ENCODE measurements at places on chromosomes 2 and 18.

DNA sequence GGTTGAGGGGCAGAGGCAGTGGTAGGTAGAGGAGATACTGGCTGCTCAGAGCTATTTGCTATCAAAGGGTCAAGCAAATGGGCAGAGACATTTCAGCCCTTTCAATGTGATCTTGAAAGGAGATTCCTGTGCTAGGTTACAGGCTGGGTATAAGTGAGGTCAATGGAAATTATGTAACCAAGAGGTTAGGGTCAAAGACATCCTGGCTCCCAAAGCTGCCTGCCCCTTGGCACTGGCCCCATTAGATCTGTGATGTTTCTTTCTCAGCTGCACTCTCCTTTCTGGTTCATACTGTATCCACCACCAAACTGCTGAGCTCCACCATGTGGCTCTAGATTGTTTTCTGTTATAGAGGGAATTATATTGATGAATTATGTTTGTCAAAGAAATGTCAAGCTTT is 200.4 kb downstream of the AGPS start:
- DNase-seq, result no peak

DNA sequence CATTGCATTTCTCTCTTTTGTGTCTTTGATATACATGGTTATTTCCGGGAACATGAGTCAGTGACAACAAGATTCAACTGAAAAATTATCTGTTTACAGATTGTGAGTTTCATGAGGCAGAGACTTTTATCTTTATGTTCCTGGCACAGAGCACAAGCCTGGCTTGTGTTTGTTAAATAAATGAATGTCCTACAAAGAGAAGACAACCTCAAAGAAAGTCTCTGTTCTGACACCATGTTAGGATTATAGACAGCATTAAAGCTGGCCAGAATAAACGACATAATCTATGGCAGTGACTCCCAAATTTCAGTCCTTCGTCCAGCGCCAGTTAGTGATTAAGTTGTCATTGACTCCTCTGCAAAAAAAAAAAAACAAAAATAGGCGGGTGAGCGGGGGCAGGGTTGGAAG is 97.4 kb upstream of the DNAJC10 start:
- DNase-seq, result no peak

DNA sequence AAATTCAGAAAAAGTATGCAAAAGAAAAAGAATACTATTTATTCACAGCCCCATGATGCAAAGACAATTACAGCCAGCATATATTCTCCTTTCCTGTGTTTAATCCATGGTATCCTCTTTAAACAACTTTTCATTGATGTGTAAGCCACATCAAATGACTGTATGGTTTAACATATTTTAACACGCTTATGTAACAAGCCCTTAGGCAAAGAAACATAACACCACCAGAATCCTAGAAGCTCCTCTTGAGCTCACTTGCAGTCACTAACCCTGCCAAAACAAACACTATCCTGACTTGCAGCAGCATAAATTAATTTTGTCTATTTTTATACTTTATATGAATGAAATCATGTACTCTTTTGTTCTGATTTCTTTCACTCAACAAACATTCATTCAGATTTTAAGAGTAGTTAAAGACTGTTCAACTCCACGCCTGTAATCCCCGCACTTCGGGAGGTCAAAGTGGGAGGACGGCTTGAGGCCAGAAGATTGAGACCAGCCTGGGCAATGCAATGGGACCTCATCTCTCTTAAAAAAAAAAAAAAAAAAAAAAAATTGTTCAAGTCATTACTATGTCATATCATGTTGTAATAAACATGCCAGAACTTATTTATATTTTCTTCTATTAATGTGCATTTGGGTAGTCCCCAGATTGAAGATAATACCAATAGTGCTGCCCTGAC is 226.3 kb downstream of the NBAS start:
- peak; percentile 28 for DNase-seq

DNA sequence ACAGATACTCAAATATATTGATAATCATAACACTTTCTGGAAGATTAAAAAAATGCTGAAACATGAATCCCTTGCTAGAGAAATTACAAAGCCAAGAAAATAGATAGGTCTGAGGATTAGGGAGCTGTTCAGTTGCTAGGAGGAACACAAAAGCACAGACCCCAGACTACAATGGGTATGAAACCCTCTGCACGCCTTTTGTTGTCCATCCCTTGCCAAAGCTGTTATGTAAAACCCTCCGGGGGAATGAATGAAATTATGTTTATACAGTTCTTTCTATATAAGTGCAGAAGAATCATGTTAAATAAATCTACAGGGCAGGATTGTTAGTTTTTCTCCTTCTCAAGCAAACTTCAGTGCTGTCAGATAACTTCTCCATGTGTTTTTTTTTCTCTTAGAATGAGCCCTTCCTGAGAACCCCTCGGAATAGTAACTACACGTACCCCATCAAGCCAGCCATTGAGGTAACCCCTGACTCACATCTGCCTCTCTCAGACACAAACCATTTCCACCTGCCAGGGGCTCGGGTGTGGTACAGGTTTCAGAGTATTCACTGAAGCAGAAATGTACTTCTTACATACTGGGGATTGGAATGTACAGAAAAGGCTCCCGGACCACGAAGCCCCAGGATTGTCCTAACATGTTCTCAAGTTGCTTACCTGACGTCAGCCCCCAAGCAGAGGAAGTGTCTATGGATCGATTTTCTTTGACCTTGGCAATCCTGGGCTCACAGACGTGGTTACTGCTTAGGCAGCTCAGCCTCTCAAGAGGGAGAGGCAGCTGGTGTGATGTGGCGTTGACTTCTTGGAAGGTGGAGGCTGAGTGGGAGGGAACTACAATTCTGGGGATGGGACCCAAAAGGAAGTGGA is 118.0 kb downstream of the PLB1 start:
- DNase-seq, result no peak

- no peak for DNase-seq
Observed at GRCh38 chr2:33931164-33931563, 332.1 kb upstream of the FAM98A start.

DNA sequence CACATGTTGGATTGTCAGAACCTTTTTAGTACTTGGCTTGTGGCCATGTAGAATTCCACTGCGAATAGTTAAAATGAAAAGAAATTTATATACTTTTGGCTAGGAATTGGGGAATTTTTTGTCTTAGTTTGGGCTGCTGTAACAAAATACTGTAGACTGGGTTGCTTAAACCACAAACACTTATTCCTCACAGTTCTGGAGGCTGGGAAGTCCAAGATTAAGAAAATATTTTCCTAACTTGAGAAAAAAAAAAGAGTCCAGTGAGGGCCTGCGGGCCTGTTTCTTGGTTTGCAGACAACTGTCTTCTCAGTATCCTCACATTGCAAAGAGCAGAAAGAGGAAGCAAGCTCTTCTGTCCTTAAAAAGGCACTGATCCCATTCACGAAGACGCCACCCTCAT is 81.9 kb downstream of the CD226 start:
- no peak for DNase-seq

- no peak for DNase-seq
Observed at GRCh38 chr2:221447310-221447709, 124.8 kb downstream of the EPHA4 start.

DNA sequence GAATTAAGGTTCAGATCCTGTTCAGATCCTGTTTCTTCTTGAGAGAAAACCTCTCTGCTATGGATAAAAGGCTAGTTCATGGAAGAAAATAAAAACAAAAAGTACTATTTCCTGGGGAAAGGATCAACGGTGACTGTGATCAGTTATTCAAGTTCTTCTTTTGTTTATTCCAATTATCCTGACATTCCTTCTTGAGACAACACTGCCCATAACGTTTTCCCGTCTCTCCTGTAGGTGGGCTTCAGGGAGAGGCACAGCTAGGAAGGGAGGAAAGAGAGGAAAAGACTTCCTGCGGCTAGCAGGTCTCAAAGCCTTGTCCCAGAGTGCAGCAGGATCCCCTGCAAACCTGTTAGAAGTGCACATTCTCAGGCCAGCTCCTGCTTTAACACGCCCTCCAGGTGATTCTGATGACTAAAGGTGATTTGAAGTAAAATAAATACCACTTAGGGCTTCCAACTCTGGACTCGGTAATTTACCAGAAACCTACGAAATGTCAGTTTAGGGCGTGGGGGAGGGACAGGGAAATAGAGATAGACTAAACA is 4.5 kb upstream of the FHL2 start:
- no peak for DNase-seq

DNA sequence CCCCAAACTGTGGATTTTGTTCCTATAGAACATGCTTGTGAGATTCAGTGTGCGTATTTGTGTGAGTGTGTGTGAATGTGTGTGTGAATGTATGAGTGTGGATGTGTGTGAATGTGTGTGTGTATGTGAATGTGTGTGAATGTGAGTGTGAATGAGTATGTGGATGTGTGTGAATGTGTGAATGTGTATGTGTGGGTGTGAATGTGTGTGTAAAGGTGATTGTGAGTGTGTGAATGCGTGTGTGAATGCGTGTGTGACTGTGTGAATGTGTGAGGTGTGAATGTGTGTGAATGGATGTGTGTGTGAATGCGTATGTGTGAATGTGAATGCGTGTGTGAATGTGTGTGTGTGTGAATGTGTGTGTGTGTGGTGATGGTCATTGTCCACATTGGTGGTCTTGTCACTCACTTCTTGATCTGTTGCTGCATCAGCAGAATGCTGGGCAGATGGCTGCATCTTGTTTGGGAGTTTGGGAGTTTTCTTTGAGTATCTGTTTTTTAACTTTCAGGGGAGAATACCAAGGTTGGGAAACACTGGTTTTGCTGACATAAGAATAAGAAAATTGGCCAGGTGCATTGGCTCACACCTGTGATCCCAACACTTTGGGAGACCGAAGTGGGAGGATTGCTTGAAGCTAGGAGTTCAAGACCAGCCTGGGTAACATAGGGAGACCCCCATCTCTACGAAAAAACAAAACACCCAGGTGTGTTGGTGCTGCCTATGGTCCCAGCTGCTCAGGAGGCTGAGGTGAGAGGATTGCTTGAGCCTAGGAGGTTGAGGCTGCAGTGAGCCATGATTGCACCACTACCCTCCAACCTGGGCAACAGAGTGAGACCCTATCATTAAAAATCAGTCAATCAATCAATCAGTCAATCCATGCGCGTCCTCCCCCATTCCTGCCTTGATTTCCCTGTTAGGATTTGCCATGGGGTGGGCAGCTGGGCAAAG is 18.2 kb downstream of the AGAP1 start:
- DNase-seq, result no peak

- peak; percentile 28 for DNase-seq
Observed at GRCh38 chr2:63698786-63699548, 110.2 kb downstream of the MDH1 start.

DNA sequence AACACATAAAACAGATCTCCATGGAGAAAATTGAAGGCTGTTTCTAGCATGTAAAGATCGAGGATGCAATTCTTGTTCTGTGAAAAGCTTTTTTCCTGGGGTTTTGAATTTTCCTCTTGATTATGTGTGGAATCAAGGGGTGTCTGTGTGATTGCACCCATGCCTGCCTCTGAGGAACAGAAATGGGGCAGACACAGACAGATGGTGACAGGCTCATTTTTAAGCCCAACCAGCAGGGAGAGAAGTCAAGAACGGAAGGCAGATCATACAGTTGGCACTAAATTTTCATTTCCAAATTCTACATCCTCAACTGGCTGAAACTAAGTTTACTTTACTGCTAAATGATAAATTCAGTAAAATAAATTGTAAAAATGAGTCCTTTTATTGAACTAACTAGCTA is 1037.7 kb upstream of the KLHL29 start:
- DNase-seq, result no peak

DNA sequence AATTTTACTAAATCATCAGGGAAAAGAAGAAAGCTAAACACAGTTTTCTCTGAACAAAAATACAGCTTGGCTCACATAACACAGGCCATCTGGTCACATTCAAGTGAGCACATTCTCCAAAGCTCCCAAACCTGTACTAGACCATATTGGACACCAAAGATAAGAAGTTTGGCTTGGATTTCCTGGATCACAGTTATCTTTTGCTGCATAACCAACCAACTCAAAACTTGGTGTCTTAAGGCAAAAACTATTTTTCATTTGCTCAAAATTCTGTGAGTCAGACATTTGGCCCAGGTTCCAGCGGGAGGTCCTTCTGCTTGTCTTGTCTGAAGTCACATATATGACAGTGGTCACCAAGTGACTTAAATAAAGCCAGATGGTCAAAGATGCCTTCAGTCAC is 83.2 kb downstream of the GYPC start:
- DNase-seq, result peak; percentile 27

GRCh38 chr2:12223732-12224131 is 477.3 kb downstream of the LPIN1 start:
- DNase-seq, result no peak

- no peak for DNase-seq
Observed at GRCh38 chr2:72678024-72678423, 147.8 kb downstream of the EXOC6B start.

GRCh38 chr18:56661360-56662062 is 10.4 kb downstream of the WDR7 start:
- peak; percentile 89 for DNase-seq

DNA sequence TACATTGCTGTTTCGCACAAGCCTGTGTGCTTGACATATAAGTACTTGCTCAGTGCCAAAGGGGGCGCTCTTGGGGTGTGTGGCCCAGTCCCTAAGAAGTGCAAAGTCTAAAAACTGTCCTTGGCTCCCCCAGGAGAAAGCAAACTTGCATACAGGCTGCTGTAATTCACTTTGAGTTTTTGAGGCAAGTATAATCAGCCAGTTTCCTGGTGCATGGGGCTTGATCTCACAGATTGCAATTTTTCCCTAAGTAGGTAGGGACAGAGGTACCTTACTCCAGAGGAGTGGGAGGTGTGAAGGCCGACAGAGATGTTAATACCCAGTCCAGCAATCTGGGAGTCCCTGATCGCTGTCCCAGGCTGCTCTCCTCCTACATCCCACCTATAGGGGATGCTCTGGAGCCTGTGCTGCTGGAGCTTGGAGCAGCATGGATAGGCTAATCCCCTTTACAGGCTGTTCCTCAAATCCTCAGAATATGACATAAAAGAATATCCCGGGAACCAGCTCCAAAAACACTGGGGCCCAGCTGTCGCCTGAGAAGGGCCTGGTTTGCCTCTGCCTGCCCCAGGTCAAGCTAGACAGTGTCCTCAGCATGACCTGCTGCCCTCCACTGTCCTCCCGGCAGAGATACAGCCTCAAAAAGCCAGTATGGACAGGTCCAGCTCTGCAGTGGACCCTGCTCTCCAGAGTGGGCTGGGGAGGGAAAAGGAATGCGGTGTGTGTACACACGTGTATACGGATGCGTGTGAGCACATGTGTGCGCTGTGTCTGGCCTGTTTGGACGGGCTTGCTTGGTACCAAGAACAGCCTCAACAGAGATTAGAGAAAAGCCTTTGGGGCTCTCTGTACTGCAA is 136.5 kb upstream of the HAAO start:
- peak; percentile 33 for DNase-seq

GRCh38 chr2:85419009-85419675 is 628 bp downstream of the SH2D6 start:
- no peak for DNase-seq

GRCh38 chr2:216308576-216308975 is 63.7 kb downstream of the MARCHF4 start:
- DNase-seq, result peak; percentile 57

GRCh38 chr2:31319406-31320175 is 85.6 kb downstream of the EHD3 start:
- no peak for DNase-seq

All from DMS 273 treated with DMSO at 0.1 percent for 48 hours (cell line).